Substantia nigra (tissue), 51 donors: ENCODE measurements at places on chromosomes 1 and 21.

DNA sequence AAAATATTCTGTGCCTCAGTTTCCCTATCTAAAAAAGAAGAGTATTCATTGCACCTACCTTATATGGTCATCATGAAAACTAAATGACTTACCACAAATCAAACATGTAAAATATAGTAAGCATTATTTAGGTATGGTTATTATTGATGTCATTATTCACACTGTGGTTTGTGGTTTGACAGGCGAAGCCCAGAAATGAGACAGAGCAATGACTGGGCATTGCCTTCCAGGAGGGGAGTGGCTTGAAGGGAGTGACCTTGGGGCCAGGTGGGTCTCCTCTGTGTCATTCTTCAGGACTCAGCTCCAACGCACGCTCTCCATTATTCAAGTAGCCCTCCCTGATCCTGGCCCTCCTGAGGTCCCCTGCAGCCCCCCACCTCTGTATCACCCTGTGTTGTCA is 133.7 kb downstream of the DMRTA2 start:
- no peak for DNase-seq

DNA sequence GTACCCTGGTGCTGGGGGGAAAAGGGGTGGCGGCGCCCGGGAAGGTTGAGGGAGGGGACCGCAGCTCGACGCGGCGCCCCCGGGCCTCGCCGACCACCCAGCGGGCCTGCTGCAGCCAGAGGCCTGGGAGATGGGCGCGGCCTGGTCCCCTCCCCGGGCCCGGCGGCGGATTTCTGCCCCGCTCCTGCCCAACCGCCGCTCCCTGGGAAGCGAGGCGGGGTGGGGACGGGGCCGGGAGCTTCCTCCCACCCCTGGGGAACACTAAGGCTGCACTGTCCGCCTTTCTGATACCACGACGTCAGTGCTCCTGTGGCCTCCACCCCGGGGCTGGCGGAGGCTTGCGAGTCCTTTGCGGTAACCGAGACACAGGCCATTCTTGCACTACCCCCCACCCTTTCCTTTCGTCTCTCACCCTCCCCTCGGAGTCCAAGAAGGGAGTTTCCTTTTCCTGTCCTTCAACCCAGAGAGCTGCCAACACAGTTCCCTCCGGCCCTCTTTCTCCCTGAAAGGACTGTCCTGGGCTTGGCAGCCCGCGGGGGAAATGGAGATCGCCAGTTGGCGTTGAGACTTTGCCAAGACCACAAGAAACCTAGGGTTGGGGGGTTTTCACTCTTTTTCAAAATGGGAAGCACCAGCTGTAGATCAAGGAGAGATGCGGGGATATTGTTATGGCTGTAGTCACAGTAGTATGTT is 742 bp downstream of the SH3GLB1 start:
- DNase-seq = peak; percentile 45

DNA sequence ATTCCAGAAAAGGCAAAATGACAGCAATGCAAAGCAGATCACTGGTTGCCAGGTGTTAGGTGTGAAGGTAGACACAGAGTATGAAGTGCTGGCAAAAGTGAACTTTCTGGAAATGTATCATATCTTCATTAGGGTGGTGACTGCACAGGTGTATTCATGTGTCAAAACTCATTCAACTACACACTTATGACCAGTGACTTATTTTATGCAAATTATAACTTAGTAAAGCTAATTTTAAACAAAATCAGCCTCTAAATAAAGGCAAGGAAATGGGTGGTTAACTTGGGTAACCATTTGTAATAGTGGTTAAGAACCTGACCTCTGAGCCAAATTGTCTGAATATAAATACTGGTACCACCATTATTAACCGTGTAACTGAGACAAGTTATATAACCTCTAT is 7.4 kb downstream of the COP1 start:
- DNase-seq = no peak

DNA sequence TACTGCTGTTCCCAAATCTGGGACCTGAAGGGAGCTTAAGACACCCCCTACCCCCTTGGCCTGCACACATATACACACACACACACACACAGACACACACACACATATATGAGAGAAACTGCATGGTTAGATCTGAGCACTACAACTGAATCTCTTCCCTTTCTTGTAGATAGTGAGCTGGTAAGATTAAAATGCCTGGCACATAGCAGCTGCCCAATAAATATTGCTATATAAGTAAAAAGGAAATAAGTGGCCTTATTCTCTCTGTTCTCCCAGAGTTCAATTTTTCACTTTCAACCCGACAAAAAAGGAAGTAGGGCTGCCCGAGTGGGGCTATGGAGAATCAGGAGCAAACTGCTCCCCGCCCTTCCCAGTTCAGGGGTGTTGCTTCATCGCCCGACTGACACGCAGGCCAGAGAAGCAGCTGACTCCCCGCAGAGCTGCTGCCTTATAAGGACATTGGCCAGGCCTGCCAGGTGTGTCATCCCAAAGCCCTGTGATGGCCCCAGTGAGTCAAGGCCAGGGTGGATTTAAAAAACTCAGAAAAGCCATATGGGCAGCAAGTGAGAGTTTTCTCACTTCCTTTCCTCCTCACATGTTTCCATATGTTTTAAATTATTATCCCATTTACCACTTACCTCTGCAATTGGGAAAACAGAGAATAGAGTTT is 106.5 kb upstream of the SLC44A3 start:
- peak; percentile 12 for DNase-seq

GRCh38 chr1:44496541-44497171 is 91.6 kb downstream of the RNF220 start:
- no peak for DNase-seq

DNA sequence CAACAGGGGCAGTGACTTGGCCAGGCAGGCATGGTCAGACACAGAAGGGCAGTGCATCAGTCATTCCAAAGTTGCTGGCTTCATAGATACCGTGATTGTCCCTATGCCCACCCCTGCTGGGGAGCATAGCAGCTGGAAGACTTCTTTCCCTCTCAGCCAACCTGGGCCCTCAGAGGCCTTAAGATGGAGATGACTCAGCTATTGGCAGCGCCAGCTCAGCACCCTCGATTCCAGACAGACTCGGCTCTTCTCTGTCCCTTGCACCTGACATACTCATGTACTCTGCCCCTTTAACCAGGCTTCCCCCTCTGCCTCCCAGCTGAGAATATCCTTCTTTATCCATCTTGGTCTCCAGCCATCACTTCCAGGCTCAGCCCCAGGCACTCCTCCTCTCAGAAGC is 16.8 kb downstream of the SLAMF8 start:
- no peak for DNase-seq

- DNase-seq = no peak
Measured at GRCh38 chr21:15627823-15628222, 102.0 kb upstream of the USP25 start.

- no peak for DNase-seq
Measured at GRCh38 chr1:28317014-28317413, 11.8 kb upstream of the MED18 start.

DNA sequence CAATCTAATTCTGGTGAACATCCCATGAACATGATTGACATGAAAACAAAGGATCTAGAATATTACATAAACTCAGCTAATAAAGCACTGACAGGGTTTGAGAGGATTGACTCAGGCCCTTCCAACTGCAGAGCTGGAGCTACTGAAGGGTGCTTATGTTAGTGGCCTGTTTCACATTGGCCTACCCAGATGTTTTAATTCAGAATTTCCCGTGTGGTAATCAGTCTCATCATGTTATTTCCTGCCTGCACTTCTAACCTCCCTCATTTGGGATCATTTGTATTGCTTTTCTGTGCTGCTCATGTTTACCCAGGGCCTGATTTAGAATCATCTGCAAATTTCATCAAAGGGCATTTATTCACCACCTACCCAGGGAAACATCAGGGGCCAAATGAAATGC is 270.3 kb downstream of the PLPP3 start:
- DNase-seq = no peak

GRCh38 chr21:15063814-15064575 is 805 bp downstream of the NRIP1 start:
- DNase-seq = peak; percentile 16

DNA sequence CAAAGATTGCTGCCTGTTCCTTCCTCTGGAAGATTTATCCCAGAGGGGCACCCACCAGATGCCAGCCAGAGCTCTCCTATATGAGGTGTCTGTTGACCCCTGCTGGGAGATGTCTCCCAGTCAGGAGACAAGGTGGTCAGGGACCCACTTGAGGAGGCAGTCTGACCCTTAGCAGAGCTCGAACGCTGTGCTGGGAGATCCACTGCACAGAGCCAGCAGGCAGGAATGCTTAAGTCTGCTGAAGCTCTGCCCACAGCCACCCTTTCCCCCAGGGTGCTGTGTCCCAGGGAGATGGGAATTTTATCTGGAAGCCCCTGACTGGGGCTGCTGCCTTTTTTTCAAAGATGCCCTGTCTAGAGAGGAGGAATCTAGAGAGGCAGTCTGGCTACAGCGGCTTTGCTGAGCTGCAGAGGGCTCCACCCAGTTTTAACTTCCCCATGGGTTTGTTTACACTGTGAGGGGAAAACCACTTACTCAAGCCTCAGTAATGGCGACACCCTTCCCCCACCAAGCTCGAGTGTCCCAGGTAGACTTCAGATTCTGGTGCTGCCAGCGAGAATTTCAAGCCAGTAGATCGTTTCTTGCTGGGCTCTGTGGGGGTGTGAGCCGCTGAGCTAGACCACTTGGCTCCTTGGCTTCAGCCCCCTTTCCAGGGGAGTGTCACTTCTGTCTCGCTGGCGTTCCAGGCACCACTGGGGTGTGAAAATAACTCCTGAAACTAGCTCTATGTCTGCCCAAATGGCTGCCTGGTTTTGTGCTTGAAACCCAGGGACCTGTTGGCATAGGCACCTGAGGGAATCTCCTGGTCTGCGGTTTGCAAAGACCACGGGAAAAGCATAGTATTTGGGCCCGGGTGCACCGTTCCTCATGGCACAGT is 51.1 kb upstream of the PDC start:
- DNase-seq = no peak

DNA sequence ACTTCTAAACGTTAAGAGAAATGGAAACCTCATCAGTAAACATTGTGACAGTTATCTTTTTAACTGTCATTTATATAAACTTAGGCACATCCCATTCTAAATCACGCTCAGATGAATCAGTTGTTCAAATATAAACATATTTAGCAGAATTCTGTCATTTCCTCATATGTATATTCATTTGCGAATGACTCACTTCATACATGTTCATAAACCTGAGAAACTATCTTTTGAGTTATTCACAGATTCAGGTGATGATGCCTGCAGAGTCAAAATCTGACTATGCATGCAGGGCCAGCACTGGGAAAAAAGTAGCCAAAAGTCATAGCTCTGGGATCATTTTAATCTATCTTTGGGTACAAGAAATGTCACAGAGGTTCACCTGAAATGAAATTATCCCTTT is 153.8 kb upstream of the PKN2 start:
- no peak for DNase-seq

DNA sequence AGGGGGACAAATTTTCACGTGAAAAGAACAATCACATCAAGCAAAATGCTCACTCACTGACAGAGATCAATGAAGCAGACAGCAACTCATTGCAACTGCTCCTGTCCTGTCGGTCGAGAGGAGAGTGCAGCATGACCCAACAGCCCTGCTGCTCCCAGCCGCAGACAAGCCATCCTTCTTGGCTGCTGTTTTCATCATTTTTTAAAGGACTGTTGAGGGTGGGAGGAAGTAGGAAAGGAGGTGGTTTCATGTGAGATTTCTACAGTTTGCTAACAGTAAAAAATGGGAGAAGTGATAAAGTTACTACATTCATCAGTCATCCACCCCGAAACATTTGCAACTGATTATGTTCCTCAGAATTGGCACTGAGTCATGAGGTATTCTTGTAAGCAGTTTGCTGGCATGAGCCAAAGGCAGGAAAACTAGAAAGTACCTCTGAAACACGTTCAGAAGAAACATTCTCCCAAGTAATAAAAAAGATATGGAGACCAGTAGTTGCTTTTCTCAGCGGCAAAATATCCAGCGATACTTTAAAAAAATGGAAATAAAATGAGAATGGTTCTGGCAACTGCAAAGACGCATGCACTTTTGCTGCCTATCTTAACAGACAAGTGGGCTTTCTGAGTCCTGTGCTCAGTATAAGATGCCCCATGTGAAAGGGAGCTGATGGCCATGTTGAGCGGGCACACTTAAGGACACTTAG is 72.0 kb upstream of the CLDN14 start:
- DNase-seq = no peak

- DNase-seq = no peak
Measured at GRCh38 chr1:100037656-100037926, 67.8 kb downstream of the SLC35A3 start.

GRCh38 chr1:184028854-184029623 is 8.5 kb downstream of the COLGALT2 start:
- DNase-seq = peak; percentile 64

- no peak for DNase-seq
Measured at GRCh38 chr1:209319549-209319948, 264.0 kb upstream of the CAMK1G start.

GRCh38 chr1:9589719-9590157 is 1.0 kb downstream of the TMEM201 start:
- no peak for DNase-seq

DNA sequence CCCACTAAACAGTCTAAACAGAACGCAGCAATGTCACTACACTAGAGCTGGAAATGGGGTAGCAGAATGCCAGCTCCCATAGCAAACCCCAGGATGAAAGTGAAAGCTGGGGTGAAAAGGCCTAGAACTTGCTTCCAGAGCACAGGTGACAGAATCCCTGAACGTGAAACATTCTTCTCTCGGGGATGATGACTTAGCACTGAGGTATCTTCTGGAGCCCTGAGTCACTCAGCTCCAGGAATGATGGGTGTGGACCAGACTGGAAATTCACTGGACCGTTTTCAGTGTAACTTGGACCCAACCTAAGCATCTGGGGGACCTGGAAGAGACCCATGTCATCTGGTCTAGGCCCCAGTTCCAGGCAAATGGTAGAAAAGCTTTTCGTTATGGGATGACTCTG is 108.9 kb downstream of the CDC7 start:
- DNase-seq = no peak

- DNase-seq = peak; percentile 48
Measured at GRCh38 chr1:18913065-18913835, 10.9 kb upstream of the ALDH4A1 start.

DNA sequence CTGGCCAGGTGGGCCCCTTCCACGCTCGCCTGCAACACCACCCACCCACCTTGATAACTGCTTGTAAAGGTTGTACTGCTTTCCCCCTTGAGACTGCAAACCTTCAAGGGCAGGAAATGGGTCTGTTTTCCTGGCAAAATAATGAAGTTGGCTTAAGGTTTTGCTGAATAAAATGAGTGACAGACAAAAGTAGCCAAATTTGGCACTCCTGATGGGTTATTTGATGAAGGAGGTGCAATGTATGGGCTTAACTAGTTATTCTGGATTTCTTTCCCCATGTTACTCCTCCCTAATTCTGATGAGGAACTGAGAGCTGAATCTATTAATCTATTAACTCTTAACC is 14.6 kb upstream of the HLCS start:
- DNase-seq = no peak

GRCh38 chr1:235341334-235341733 is 13.0 kb downstream of the GGPS1 start:
- DNase-seq = no peak
